CD8-positive, alpha-beta memory T cell (primary cell): ENCODE measurements at places on chromosomes 2 and 18.
A peak's percentile ranks its signal among the peaks of the same experiment; 100 is the strongest.

GRCh38 chr2:155363349-155363888 is 664.9 kb downstream of the KCNJ3 start:
- H3K4me1 ChIP-seq = no peaks in the 10 kb centered on the region
- no peaks in the 10 kb centered on the region for H3K27me3 ChIP-seq
- H3K27ac ChIP-seq = no peak overlapping the region

DNA sequence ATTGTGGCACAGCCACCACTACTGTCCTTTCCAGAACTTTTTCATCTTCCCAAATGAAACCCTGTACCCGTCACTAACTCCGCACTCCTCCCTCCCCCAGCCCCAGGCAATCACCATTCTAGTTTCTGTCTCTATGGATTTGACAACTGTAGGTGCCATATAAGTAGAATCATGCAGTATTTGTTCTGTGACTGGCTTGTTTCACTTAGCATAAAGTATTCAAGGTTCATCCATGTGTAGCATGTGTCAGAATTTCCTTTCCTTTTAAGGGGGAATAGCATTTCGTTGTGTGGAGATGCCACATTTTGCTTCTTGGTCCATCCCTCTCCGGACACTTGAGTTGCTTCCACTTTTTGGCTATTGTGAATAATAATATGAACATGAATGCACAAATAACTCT is 842 bp upstream of the CKAP2L start:
- H3K27ac ChIP-seq = peak overlapping the region; percentile 74
- peak overlapping the region; percentile 90 for H3K4me3 ChIP-seq
- H3K27me3 ChIP-seq = no peaks in the 10 kb centered on the region
- H3K36me3 ChIP-seq = no peaks in the 10 kb centered on the region
- H3K4me1 ChIP-seq = peaks cover 14% of the 10 kb centered on the region

GRCh38 chr18:31274931-31275330 is 43.0 kb upstream of the DSG1 start:
- H3K27me3 ChIP-seq = no peaks in the 10 kb centered on the region
- H3K4me1 ChIP-seq = no peaks in the 10 kb centered on the region
- no peak overlapping the region for H3K4me3 ChIP-seq
- no peak for DNase-seq

DNA sequence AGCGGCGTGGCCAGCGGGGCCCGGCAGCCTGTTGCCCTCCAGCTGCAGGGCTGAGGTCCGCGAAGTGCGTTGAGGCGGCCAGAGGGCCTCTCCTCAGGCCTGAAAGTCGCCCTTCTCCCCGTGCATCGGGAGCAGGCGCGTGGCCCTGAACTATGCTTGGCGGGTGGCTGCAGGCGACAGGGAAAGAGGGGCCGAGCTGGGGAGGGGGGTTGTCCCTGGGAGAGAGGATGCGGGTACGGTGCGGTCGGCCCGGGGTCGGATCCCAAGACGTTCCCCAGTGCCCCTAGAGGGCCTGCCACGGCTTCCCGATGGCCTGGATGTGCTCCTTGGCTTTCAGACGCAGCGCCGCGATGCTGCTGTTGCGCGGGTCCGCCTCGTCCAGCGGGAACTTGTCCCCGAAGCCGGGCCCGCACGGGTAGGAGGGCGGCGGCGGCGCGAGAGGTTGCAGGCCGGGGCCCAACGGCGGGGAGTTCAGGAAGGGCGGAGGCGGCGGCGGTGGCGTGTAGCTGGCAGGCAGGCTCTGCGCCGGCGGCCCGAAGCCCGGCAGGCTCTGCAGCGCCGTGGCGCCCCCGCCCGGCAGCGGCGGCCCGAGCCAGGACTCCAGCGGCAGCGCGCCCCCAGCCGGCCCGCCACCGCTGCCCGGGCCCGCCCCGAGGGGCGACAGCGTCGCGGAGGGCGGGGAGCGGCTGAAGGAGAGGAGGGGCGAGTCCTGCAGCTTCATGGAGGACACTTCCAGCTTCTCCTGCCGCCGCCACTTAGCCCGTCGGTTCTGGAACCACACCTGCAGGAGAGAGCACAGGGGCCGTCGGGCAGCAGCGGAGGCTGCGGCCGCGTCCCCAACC is 4.3 kb downstream of the RAX start:
- H3K27ac ChIP-seq = no peak overlapping the region
- no peak for DNase-seq
- H3K27me3 ChIP-seq = peaks cover 39% of the 10 kb centered on the region
- no peaks in the 10 kb centered on the region for H3K36me3 ChIP-seq
- no peak overlapping the region for H3K4me3 ChIP-seq

GRCh38 chr2:216469661-216470060 is 29.0 kb upstream of the RPL37A start:
- H3K4me1 ChIP-seq = no peaks in the 10 kb centered on the region
- DNase-seq = no peak
- H3K27me3 ChIP-seq = no peaks in the 10 kb centered on the region

DNA sequence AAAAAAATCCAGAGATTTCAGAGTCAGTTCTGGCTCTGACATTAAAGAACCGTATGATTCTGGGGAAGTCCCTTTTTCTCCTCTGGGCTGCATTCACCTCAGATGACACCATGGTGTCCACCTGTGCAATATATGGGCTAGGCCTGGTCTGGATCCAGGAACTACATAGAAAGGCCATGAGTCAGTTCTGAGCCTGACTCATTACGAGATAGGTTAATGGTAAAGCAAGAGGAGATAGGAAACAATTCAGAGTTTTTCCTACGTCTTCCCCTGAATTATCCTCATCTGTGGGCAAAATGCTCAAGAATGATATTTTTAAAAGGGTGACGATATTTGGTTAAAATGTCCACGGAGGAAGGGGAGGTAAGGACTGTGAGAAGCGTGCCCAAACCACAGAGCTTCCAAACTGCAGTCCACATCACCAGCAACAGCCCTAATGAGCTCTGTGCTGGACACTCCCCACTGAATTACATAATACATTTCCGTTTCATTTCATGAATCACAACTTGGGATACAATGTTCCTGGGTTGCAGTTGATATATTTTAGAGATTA is 180.1 kb upstream of the OSR1 start:
- no peaks in the 10 kb centered on the region for H3K4me1 ChIP-seq
- H3K27ac ChIP-seq = no peak overlapping the region
- no peak overlapping the region for H3K4me3 ChIP-seq
- no peak for DNase-seq

DNA sequence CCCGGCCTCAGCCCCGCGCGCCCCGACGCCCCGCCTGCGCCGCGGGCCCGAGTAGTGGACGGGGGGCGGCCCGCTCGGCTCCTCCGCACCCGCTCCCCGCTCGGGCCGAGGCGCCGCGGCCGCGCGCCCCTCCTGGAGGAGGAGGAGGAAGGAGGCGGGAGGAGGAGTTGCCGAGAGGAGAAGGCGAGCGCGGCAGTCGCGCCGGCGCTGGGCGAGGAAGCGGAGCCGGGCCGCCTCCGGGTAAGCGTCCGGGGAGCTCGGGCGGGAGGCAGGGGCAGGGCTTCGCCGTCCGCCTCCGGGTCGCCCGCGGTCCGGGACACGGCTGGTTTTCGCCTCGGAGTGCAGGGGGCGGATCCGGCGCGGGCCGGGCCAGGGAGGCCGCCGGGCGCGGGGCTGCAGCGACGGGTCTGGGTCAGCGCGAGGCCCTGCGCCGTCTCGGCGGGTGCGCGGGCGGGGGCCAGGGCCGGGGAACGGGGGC is at the start of gene SOCS6:
TSS of gene SOCS6 (plus strand) at position 195 of the 478 bp plus-strand sequence. CDS start 35,624 bp downstream, outside the sequence.
- no peaks in the 10 kb centered on the region for H3K4me1 ChIP-seq
- H3K4me3 ChIP-seq = peak within 1 kb of the TSS; percentile 28
- H3K27ac ChIP-seq = no peak within 1 kb of the TSS
- DNase-seq = no peak
- no peaks in the 10 kb centered on the region for H3K27me3 ChIP-seq

GRCh38 chr2:237603049-237603717 is 12.6 kb upstream of the RAB17 start:
- peak overlapping the region; percentile 18 for H3K4me3 ChIP-seq
- no peaks in the 10 kb centered on the region for H3K36me3 ChIP-seq
- no peak overlapping the region for H3K27ac ChIP-seq

DNA sequence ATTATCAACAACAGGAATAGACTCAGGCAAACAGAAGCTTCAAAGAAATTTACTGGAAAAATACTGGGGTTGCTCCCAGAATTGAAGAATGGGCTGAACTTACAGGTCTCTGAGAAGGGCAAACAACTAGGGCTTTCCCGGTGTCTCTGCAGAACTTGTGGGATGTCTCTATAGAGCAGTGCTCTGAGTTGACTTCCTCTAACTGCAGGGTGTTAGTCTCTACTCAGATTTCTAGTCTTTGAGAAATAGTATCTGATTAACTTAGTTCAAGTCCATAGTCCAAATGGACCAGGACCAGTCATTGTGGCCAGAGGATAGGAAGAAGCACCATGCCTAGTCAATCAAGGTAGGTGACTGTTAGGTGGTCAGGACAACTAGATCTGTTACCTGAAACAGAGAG is 45.8 kb downstream of the LIMS1 start:
- H3K4me1 ChIP-seq = no peaks in the 10 kb centered on the region
- H3K27ac ChIP-seq = no peak overlapping the region
- no peaks in the 10 kb centered on the region for H3K27me3 ChIP-seq
- no peak overlapping the region for H3K4me3 ChIP-seq
- no peaks in the 10 kb centered on the region for H3K36me3 ChIP-seq

GRCh38 chr2:121640380-121641316 is 8.6 kb downstream of the CLASP1 start:
- no peak overlapping the region for H3K27ac ChIP-seq
- H3K36me3 ChIP-seq = no peaks in the 10 kb centered on the region
- no peak overlapping the region for H3K4me3 ChIP-seq
- H3K4me1 ChIP-seq = peaks cover 7% of the 10 kb centered on the region
- no peak for DNase-seq

- no peaks in the 10 kb centered on the region for H3K36me3 ChIP-seq
- H3K4me1 ChIP-seq = peaks cover 32% of the 10 kb centered on the region
- DNase-seq = peak; percentile 55
- peak overlapping the region; percentile 92 for H3K4me3 ChIP-seq
- peak overlapping the region; percentile 73 for H3K27ac ChIP-seq
Observed at GRCh38 chr2:84906900-84907714, 1.7 kb downstream of the TMSB10 start.

DNA sequence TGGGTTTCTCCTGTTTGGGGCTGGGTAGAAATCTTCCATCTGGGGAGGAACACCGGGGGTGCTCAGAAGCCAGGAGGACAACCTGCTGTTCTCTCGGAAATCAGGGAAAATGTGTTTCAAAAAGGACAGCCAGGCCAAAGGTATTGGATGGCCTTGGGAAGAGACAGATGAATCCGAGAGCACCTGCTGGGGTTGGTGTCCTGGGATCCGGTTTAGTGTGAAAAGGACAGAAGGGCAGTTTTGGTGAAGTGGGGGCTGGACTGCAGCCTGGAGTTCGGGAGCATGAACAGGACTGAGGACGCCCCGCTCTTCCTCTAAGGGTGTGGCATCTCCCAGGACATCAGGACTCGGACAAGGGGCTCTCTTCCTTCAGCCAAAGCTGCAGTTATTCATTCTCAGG is 24.9 kb upstream of the SNTG2 start:
- H3K4me3 ChIP-seq = no peak overlapping the region
- no peak overlapping the region for H3K27ac ChIP-seq
- no peak for DNase-seq
- no peaks in the 10 kb centered on the region for H3K4me1 ChIP-seq

GRCh38 chr2:9883897-9884296 is 40.6 kb downstream of the TAF1B start:
- H3K4me3 ChIP-seq = no peak overlapping the region
- no peaks in the 10 kb centered on the region for H3K4me1 ChIP-seq
- H3K36me3 ChIP-seq = peaks cover 3% of the 10 kb centered on the region
- no peak overlapping the region for H3K27ac ChIP-seq
- H3K27me3 ChIP-seq = no peaks in the 10 kb centered on the region

DNA sequence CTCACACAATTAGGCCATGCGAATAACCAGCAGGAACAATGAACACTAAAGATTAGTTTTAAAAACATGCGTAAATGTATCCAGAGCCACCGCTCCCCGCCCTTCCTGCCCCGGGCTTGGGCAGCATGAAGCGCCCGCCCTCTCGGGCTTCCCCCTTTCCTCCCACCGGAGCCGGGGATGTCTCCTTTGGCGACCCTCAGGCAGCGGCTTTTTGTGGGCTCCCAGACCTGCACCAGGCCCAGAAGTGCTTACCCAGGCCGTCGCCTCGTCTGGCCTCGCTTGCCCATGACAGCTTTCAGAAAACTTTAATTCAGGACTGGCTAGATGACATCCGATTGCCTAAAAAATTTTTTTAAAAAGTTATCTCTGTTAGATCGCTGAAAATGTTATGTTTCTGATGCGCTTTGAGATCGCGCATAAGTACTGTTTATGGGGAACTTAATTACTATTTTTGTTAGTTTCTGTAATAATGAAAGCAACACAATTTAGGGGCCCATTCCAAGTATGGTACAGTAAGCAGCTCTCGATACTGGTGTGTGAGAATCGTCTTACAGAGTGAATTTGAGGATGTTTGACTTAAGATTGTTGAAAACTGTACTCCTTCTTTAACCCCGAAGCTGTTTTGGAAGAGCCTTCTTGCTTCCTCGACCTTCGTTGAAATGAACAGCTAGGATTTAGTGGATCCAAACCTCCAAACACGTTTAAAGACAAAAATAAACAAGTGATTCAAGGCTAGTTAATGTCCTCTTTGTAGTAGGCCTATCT is 1.1 kb downstream of the MAP3K20 start:
- no peaks in the 10 kb centered on the region for H3K4me1 ChIP-seq
- DNase-seq = no peak
- H3K27ac ChIP-seq = peak overlapping the region; percentile 62
- H3K27me3 ChIP-seq = no peaks in the 10 kb centered on the region
- H3K36me3 ChIP-seq = no peaks in the 10 kb centered on the region
- H3K4me3 ChIP-seq = peak overlapping the region; percentile 60

GRCh38 chr2:223537651-223538601 is 64.2 kb downstream of the SCG2 start:
- no peak for DNase-seq
- H3K4me1 ChIP-seq = no peaks in the 10 kb centered on the region
- H3K27ac ChIP-seq = no peak overlapping the region
- H3K27me3 ChIP-seq = no peaks in the 10 kb centered on the region
- no peak overlapping the region for H3K4me3 ChIP-seq

- H3K4me1 ChIP-seq = no peaks in the 10 kb centered on the region
- no peak overlapping the region for H3K4me3 ChIP-seq
- H3K27me3 ChIP-seq = peaks cover 74% of the 10 kb centered on the region
Observed at GRCh38 chr2:176071330-176072291, 12.2 kb downstream of the EVX2 start.

DNA sequence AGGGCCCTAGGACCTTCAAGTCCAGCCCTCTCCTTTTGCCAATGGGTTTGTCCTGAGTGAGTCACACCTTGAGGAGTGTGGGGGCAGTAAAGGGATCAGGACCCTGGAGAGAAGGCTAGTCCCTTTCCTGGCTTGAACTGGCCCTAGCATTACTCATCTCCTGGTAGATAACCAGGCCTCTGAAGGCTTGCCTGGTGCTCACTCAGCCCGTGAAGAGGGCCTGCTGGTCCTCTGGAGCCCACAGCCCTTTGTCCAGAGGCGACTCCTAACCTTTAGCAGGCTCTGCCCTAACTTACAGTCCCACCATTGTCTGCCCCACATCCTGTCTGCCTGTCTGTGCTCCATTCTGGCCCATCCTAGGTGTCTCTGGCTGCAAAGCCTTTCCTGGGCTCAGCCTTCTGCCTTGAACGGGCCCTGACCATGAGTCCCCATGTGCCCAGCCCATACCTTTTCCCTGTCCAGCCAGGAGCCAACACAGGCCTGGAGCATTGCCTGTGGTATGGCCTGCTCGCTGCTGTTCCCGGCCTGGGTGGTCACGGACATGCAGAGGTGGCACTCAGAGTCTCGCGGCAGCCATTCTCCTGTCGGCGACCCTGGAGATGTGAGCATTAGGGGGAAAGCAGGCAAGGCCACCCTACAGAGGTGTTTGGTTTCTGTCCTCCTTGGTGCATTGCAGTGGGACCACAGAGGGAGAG is 5.0 kb downstream of the SFTPB start:
- DNase-seq = no peak
- H3K4me1 ChIP-seq = no peaks in the 10 kb centered on the region
- H3K4me3 ChIP-seq = no peak overlapping the region
- H3K36me3 ChIP-seq = no peaks in the 10 kb centered on the region
- no peaks in the 10 kb centered on the region for H3K27me3 ChIP-seq
